ENCODE measurements at places on chromosomes 7 and 10. TPM values are rescaled to one million over a fixed set of nuclear protein-coding genes. Genes with fewer than 3 reads are reported as not detected.

DNA sequence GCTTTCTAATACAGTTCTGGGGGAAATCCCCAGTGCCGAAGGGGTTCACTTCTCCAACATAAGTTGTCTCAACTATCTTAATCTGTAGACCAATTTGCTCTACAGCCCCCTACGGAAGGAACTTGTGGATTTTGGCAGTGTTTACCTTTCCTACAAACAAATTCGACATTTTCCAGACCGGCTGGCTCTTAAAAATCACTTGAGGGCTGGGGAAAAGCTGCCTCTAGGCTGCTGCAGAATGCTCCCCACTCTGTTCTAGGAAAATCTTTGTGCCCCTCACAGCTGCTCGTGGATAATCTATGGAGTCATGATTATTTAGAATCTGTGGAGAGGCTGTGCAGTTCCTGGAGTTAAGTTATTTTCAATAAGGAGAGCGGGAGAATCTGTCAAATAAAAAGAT, 474.6 kb upstream of the FZD8 start:
- H3K36me3 ChIP-seq = no peaks in the 10 kb centered on the region
- peaks cover 42% of the 10 kb centered on the region for H3K4me1 ChIP-seq
- no peak for DNase-seq
- peak overlapping the region; percentile 9 for H3K27ac ChIP-seq
- H3K27me3 ChIP-seq = no peaks in the 10 kb centered on the region

DNA sequence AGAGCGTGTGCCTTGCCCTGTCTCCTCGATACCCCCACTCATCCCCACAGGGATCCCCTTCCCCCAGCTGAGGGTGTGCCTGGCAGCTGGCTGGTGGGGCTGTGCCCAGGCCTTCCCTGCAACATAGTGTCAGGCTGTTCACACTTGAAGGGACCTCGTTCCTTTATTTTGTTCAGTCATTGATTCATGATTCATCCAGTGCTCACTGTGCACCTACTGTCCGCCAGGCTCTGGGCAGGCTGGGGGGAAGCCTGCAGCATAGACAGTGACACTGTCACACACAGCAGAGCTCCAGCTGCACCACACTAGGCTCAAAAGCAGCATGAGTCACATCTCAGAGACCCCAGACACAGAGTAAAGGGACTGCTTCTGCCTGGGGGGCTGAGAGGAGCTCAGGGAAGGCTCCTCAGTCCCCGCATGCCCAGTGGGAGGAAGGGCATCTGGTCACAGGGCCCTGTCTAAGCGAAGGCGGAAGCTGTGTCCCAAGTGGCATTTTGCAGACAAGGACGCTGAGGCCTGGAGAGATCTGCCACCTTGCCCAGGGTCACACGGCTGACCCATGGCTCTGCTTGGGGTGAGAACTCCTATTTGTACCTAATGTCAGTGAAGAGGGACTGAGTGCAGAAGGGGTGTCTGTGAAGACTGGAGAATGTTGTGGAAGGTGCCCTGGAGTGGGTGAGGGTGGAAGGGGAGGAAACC, 27.9 kb downstream of the CDH23 start:
- no peak for DNase-seq
- no peak overlapping the region for H3K4me3 ChIP-seq
- peaks cover 27% of the 10 kb centered on the region for H3K27me3 ChIP-seq
- H3K27ac ChIP-seq = no peak overlapping the region
- H3K4me1 ChIP-seq = no peaks in the 10 kb centered on the region

DNA sequence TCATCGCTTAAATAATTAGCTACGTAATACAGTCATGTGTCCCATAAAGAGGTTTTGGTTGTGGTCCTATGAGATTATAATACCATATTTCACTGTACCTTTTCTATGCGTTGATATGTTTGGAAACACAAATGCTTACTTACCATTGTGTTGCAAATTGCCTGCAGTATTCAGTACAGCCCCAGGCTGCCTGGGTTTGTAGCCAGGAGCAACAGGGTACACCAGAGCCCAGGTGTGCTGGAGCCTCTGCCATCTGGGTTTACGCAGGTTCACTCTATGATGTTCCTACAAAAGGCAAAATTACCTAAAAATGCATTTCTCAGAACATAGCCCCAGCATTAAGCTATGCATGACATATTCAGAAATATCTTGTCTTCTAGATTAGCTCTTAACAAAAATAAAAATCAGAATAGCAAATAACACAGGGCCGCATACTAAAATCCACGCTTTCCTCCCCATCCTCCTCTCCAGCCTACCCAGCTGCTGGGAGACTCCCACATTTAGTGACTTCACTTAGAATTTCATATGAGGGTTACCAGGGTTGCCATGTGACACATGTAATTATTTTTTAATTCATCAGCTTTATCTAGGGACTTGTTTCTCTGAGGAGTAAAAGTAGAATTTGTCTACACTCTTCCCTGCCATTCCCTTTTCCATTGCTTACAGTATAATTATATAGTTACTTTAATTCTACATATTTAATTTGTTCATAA, 559.0 kb upstream of the ADARB2 start:
- H3K36me3 ChIP-seq = no peaks in the 10 kb centered on the region
- H3K27me3 ChIP-seq = no peaks in the 10 kb centered on the region
- H3K4me3 ChIP-seq = no peak overlapping the region
- H3K4me1 ChIP-seq = peaks cover 17% of the 10 kb centered on the region
- DNase-seq = no peak
- no peak overlapping the region for H3K27ac ChIP-seq

The ZNF467 gene
- total RNA-seq = 16.1 TPM

DNA sequence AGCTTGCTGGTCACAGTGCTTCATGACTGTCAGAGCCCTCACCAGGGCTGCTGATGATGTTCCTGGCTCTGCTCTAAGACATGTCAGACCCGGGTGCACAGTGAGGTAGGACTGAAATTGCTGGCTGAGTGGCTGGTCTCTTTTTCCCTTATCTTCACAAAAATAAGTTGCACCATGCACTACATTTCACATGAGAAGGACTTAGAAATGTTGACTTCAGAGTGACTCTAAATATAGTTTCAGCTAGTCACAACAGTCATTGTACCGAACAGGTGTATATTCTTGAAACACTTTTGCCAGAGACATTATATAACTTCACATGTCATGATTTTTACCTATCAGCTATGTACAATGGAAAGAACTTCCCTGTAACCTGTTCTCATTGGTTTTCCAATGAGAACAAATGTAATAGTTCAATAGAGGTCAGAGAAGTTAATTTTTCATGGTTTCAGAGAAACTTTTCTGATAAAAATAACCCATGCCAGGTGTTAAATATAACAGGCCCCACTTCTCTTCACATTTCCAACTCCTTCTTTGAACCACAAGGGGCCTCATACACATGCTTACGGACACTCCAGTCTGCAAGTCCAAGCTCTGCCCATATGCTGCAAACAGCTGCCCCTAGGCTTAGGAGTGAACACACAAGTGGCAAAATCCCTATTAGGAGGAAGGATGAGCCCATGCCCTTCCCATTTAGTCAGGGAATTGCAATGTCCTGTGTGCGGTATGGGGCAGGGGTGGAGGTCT, 115.6 kb downstream of the CDK6 start:
- no peak for DNase-seq
- no peak overlapping the region for H3K4me3 ChIP-seq
- H3K36me3 ChIP-seq = peaks cover 1% of the 10 kb centered on the region
- H3K27me3 ChIP-seq = no peaks in the 10 kb centered on the region

The HILPDA gene
- total RNA-seq = 36.8 TPM

GRCh38 chr7:125136341-125136740, 206.7 kb upstream of the POT1 start:
- H3K27me3 ChIP-seq = no peaks in the 10 kb centered on the region
- no peak overlapping the region for H3K4me3 ChIP-seq
- H3K36me3 ChIP-seq = no peaks in the 10 kb centered on the region
- peaks cover 9% of the 10 kb centered on the region for H3K4me1 ChIP-seq

- H3K4me1 ChIP-seq = no peaks in the 10 kb centered on the region
- H3K36me3 ChIP-seq = peaks cover 6% of the 10 kb centered on the region
- H3K27me3 ChIP-seq = no peaks in the 10 kb centered on the region
Observed at GRCh38 chr10:29411666-29412315, 122.9 kb downstream of the LYZL1 start.

DNA sequence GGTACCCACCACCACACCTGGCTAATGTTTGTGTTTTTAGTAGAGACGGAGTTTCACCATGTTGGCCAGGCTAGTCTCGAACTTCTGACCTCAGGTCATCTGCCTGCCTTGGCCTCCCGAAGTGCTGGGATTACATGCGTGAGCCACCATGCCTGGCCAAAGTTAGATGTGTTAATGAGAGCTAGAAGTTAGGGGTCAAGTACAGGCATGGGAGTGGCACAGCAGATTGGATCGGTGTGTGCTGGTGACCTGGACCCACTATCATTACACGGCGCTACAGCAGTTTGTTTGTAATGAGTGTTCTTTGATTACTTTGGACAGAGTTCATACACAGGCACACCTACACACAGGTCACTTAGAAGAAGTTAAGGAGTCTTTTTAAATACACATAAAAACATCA, 36.7 kb downstream of the DNAJB6 start:
- no peak for DNase-seq
- H3K27ac ChIP-seq = peak overlapping the region; percentile 69
- H3K4me3 ChIP-seq = no peak overlapping the region
- H3K27me3 ChIP-seq = no peaks in the 10 kb centered on the region
- H3K4me1 ChIP-seq = peaks cover 8% of the 10 kb centered on the region

The AKR1C1 gene
- total RNA-seq = 6.6 TPM

- H3K27ac ChIP-seq = no peak overlapping the region
- peaks cover 74% of the 10 kb centered on the region for H3K27me3 ChIP-seq
- no peaks in the 10 kb centered on the region for H3K36me3 ChIP-seq
- H3K4me3 ChIP-seq = peak overlapping the region; percentile 74
Observed at GRCh38 chr10:119543814-119544642, 1.5 kb upstream of the RGS10 start.

The NUDCD3 gene
- total RNA-seq = 89.0 TPM

DNA sequence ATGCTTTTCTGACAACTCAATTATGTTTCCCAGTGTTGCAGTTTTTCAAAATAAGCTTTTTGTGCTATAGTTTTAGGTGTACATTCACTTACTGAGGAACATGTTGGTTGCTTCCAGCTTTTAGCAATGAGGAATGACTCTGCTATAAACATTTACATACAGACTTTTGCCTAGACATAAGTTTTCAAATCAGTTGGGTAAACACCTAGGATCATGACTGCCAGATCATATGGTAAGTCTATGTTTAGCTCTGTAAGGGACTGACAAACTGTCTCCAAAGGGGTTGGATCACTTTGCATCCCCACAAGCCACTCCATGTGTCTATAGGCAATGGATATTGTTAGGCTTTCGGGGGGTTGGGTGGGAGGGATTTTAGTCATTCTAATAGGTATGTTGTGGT, 10.8 kb upstream of the GRID2IP start:
- no peaks in the 10 kb centered on the region for H3K4me1 ChIP-seq
- no peak for DNase-seq
- no peak overlapping the region for H3K4me3 ChIP-seq
- no peaks in the 10 kb centered on the region for H3K36me3 ChIP-seq
- peaks cover 3% of the 10 kb centered on the region for H3K27me3 ChIP-seq

DNA sequence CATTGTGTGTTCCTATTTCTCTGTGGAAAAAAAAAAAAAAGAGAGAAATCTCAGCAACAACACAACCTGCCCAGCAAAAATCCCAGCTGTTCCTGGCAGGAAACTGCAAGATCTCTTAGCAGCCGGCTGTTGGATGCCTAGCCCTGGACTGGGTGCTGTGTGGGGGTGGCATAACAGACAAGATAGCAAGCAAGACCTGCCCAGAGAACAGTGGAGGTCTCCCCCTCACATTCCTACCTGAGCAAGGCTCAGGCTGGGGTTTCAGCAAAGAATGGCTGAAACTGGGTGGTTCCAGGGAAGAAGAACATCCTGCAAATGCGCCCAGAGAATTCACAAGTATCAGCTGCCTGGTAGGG, 248.8 kb upstream of the ZMIZ1 start:
- H3K27ac ChIP-seq = no peak overlapping the region
- DNase-seq = no peak
- H3K4me1 ChIP-seq = peaks cover 6% of the 10 kb centered on the region

The HPSE2 gene
- total RNA-seq = 0.10 TPM

DNA sequence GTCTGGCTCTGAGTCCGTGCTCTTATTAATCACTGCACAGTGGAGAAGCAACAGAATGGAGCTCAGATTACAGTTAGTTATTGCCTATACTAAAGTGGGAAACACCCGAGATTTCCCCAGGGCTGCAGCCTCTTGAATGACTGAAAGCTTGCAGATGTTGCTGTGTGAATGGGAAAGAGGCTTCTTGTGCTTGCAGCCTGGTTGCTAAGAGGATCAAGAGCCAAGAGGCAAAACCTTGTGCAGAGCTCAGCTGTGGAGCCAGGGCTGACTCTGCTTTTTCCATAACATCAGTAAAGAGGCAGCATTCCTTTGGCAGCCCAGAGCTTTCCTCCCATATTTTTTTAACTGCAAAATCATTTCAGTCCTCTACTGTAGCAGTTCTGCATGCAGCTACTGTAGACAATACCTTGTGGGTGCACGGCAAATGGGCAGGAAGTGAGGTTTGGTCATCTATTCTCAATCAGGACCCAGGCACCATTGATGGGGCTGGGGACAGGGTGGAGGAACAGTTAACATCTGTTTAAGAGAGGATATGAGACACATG, 86.5 kb downstream of the RALA start:
- no peaks in the 10 kb centered on the region for H3K4me1 ChIP-seq
- H3K27me3 ChIP-seq = no peaks in the 10 kb centered on the region
- H3K27ac ChIP-seq = no peak overlapping the region
- H3K4me3 ChIP-seq = no peak overlapping the region
- peaks cover 6% of the 10 kb centered on the region for H3K36me3 ChIP-seq
- DNase-seq = no peak

DNA sequence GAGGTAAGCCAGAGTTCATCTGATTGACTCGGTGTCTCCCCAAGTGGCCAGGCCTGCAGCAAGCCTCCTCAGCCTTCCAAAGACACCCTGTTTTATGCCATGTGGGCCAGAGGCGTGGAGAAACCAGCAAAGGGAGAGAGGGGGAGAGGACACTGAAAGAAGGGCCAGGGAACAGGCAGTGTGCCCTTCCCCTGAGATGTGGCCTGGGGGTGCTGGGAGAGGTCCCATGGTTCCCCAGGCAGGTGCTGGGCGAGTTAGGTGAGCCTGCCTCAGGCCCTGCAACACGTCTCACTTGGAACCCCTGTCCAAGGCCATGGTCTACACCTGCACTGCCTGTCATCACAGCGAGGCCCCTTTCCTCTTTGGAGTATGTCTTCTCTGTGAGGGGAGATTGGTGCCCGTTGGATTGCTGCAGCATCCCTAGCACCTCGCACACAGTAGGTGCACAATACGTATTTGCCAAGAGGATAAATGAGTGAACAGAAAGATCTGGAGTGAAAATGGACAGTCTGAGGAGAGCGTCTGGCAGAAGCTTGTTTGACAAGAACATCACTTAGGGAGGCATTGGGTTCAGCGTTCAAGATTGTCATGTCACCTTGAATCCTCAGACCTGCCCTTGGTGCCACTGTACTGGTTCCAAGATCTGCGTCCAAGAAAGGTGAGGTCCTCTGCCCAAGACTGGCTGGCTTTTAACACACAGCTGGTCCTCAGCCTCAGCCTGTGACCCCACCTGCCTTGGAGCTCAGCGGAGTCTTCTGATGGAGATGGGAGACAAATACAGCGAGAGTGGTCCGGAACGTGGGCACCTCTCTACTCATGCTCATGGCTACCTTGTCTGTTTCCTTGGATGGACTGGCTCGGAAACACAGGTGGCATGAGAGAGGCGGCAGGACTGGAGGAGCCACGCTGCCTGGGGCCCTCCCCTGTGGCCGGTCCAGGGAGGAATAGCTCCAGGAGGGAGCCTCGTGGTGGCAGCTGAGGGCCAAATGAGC, 39.8 kb upstream of the NUB1 start:
- H3K36me3 ChIP-seq = no peaks in the 10 kb centered on the region
- no peak overlapping the region for H3K4me3 ChIP-seq
- DNase-seq = no peak
- H3K27ac ChIP-seq = no peak overlapping the region
- peaks cover 11% of the 10 kb centered on the region for H3K4me1 ChIP-seq

Measured in progenitor cell of endocrine pancreas (in vitro differentiated cells).